ENCODE measurements at places on chromosomes 7 and 10. TPM values are rescaled to one million over a fixed set of nuclear protein-coding genes. Genes with fewer than 3 reads are reported as not detected.

DNA sequence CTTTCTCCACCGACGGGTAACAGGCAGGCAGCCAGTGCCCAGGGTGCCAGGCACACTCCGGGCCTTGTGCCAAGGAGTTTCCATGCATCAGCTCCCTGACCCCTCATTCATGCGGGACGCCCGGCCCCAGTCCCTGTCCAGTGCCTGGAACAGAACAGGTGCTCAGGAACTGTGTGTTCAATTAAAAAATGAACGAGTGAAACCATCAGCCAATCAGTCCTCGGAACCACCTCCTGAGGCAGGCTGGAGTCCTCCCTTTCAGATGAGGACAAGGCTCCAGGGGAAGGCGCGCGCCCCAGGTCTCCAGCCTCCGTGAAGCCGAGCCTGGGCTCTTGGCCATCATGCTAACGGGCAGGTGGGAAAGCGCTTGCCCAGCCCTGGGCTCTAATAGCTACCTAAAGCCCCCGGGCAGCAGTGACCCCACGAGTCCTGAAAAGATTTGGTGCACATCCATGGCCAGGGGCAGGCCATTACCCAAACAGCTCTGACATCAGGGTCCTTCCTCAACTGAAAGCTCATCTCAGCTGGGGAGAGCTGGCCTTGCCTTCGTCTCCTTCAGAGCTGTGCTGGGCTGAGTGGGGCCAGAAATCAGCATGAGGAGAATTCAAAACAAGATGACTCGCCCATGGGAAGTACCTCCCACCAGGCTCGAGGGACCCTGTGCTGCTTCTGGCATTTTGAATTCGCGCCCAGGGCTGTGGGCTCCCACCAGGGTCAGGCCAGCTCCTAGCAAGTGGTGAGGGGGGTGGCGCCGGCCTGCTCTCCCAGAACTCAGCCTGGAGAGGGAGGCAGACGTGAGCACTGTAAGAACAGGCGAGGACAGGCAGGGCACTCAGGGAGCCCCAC is 200.5 kb downstream of the MAD1L1 start:
- no peak overlapping the region for H3K27ac ChIP-seq
- H3K36me3 ChIP-seq: peaks cover 18% of the 10 kb centered on the region
- H3K27me3 ChIP-seq: no peaks in the 10 kb centered on the region
- H3K4me3 ChIP-seq: no peak overlapping the region

GRCh38 chr10:35335133-35336083 is 901 bp upstream of the CCNY start:
- DNase-seq: peak; percentile 38
- H3K4me1 ChIP-seq: peaks cover 44% of the 10 kb centered on the region

- no peaks in the 10 kb centered on the region for H3K4me1 ChIP-seq
- H3K27me3 ChIP-seq: peaks cover 10% of the 10 kb centered on the region
- DNase-seq: no peak
- H3K36me3 ChIP-seq: no peaks in the 10 kb centered on the region
- no peak overlapping the region for H3K27ac ChIP-seq
Observed at GRCh38 chr7:141387521-141388217, 163.5 kb upstream of the AGK start.

DNA sequence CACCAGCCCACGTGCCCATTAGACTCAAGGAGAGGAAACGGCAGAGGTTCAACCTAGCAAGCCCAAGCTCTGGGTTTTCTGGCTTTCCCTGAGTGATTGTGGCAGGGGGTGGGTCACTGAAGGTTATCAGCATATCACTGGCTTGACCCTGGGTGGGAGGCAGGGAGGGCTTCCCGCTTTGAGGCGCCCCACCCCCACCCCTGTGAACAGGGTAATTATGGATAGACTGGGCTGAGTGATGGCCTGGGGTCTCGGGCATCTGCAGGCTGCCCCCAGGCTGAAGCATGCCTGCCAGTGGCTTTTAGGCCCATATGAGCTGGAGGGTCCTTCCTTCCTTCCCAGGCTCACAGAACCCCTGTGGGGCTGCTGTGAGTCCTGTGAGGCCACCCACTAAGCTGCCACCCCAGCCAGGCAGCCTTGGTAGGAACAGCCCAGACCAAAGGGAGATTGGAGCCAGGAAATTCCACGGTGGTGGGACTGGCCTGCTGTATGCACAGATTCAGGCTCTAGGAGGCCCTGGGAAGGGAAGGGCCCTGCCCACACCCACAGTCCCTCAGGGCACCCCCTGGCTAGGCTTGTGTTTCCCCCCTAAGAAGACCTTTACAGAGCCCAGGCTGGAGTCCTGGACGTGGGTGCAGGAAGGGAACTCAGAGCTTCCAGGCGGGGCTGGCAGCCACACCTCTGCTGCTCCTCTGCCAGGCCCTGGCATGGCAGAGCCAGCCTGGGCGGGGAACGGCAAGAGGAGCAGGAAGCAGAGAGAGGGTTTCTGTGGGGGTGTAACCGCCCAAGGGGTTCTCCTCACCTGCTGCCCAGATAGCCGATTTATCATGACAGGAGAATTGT is 33.1 kb downstream of the GPRIN2 start:
- no peaks in the 10 kb centered on the region for H3K36me3 ChIP-seq
- DNase-seq: no peak
- H3K27me3 ChIP-seq: no peaks in the 10 kb centered on the region
- H3K4me1 ChIP-seq: no peaks in the 10 kb centered on the region

DNA sequence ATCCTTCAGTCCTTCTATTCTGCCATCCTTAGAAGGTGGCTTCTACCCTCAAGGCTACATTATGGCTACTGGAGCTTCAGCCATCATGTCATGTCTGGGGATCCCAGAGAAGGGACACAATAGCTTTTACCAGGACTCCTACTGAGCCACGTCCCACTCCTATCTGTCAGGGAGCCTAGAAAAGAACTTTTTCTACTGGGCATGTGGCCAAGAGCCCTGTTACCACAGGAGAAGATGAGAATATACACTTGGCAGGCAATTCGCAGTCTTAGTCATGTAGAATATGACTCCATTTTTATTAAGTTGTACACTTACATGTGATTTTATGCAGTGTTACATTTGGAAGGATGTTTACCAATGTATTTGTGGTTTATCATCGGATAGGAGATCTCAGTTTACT is 64.6 kb upstream of the KCNMA1 start:
- H3K27ac ChIP-seq: no peak overlapping the region
- no peaks in the 10 kb centered on the region for H3K4me1 ChIP-seq
- no peaks in the 10 kb centered on the region for H3K36me3 ChIP-seq
- peaks cover 16% of the 10 kb centered on the region for H3K27me3 ChIP-seq

GRCh38 chr10:56880606-56881005 is 519.5 kb upstream of the ZWINT start:
- DNase-seq: no peak
- no peaks in the 10 kb centered on the region for H3K27me3 ChIP-seq
- H3K36me3 ChIP-seq: no peaks in the 10 kb centered on the region
- no peaks in the 10 kb centered on the region for H3K4me1 ChIP-seq
- no peak overlapping the region for H3K4me3 ChIP-seq
- H3K27ac ChIP-seq: no peak overlapping the region

- DNase-seq: no peak
- H3K36me3 ChIP-seq: no peaks in the 10 kb centered on the region
- H3K4me1 ChIP-seq: peaks cover 22% of the 10 kb centered on the region
- no peak overlapping the region for H3K4me3 ChIP-seq
Observed at GRCh38 chr10:11551916-11552602, 59.4 kb downstream of the USP6NL start.

DNA sequence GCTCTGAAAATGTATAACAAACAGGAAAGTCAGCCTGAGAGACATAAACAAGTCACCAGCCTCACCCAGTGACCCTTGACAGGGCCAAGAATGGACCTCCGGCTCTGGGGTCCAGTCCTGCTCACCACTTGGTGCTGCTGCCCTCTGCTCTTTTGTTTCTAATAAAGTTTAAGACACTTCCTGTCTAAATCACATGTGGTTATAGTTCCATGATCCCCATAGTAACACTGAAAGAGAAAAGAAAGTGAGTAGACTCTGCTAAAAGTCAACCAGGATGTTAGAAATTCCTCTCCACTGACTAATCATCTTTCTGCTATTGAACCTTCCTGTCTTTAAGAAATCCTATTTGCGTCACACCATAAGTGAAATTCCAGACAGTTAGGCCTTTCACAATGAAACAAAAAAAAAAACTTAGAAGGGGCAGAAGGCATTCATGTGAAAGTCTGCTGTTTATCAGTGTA is 179.2 kb upstream of the BET1 start:
- H3K4me1 ChIP-seq: no peaks in the 10 kb centered on the region
- peaks cover 2% of the 10 kb centered on the region for H3K27me3 ChIP-seq
- no peak overlapping the region for H3K4me3 ChIP-seq
- no peaks in the 10 kb centered on the region for H3K36me3 ChIP-seq
- no peak for DNase-seq

DNA sequence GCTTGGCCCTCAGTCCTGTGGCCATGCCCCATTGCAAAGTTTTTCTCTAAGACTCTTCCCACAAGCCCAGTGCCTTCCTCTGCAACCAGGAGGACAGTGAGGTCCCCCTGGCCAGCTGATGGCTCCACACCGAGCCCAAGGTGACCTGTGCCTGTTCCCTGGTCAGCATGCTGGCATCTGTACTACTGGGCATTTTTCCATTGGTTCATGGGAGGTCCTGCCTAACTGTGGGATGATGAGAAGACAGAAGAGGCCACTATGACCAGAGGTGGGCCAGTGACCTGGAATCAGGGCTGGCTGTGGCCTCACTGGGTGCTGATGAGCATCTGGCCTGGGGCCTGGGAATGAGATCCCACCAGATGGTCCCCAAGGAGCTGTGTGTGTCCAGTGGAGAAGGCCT is 20.2 kb downstream of the CALML3 start:
- peaks cover 4% of the 10 kb centered on the region for H3K36me3 ChIP-seq
- peaks cover 5% of the 10 kb centered on the region for H3K27me3 ChIP-seq
- no peaks in the 10 kb centered on the region for H3K4me1 ChIP-seq

DNA sequence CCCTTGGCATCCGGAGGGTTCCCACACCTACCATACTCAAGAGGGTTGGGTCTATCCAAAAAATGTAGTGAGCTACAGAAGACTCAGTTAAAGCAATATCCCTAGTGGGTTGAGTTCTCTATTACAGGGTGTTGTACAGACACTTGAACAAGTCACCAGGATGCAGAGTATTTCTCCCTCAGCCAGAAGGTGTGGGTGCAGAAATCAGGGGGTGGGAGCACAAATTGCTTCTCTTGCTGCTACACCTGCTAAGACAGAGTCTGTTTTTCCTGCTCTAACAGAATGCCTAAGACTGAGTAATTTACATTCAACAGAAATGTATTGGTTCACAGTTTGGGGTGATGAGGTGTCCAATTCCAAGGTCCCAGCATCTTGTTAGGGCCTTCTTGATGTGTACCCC is 433.4 kb downstream of the TCERG1L start:
- H3K4me3 ChIP-seq: no peak overlapping the region
- H3K36me3 ChIP-seq: no peaks in the 10 kb centered on the region
- no peaks in the 10 kb centered on the region for H3K27me3 ChIP-seq
- H3K4me1 ChIP-seq: no peaks in the 10 kb centered on the region

GRCh38 chr10:123678376-123678775 is 12.2 kb downstream of the GPR26 start:
- no peaks in the 10 kb centered on the region for H3K27me3 ChIP-seq
- H3K4me3 ChIP-seq: no peak overlapping the region
- no peaks in the 10 kb centered on the region for H3K36me3 ChIP-seq
- DNase-seq: no peak

DNA sequence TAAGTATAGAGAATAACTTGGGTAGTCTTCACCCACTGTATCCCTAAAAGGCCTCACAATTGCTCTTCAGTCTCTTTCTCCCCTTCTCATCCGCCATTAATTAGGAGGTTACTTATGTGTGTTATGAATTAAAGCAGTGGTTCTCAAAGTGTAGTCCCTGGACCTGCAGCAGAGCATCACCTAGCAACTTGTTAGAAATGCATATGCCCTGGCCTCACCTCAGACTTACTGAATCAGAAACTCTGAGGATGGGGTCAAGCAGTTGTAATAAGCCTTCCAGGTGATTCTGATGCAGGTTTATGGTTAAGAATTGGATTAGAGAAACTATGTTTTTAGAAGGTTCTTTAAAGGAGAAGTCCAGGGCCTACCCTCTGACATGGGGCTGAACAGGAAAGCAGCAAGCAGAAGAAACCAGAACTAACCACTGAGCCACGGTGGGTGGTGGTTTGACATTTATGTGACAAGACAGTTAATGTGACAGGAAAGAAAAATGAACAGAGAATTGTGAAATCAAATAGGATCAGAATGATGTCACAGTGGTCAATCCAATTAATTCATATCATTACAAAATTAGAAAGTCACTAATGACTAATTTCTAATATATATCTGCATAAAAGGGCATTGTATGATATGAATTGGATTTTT is 37.6 kb downstream of the ENTPD1 start:
- peak overlapping the region; percentile 0 for H3K4me3 ChIP-seq
- peaks cover 3% of the 10 kb centered on the region for H3K27me3 ChIP-seq
- H3K4me1 ChIP-seq: peaks cover 84% of the 10 kb centered on the region
- H3K36me3 ChIP-seq: peaks cover 51% of the 10 kb centered on the region

- DNase-seq: peak; percentile 87
- peaks cover 62% of the 10 kb centered on the region for H3K36me3 ChIP-seq
- H3K27ac ChIP-seq: peak overlapping the region; percentile 96
Observed at GRCh38 chr10:17229016-17229716, 1.1 kb downstream of the VIM start.

DNA sequence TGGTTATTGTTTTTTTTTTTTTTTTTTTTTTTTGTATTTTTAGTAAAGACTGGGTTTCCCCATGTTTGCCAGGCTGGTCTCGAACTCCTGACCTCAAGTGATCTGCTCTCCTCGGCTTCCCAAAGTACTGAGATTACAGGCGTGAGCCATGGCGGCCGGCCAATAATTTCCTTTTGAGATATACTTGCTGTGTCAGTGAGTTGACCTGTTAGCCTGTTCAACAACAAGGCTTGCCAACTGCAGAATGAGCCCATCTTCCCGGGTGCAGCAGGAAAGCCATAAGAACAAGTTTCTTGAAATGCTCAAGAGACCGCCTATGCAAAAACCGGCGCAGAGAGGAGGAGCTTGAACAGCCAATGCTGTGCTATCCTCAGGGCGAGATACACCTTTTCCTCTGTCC is 112.5 kb downstream of the PRPF18 start:
- H3K4me3 ChIP-seq: no peak overlapping the region
- DNase-seq: no peak
- H3K36me3 ChIP-seq: no peaks in the 10 kb centered on the region

DNA sequence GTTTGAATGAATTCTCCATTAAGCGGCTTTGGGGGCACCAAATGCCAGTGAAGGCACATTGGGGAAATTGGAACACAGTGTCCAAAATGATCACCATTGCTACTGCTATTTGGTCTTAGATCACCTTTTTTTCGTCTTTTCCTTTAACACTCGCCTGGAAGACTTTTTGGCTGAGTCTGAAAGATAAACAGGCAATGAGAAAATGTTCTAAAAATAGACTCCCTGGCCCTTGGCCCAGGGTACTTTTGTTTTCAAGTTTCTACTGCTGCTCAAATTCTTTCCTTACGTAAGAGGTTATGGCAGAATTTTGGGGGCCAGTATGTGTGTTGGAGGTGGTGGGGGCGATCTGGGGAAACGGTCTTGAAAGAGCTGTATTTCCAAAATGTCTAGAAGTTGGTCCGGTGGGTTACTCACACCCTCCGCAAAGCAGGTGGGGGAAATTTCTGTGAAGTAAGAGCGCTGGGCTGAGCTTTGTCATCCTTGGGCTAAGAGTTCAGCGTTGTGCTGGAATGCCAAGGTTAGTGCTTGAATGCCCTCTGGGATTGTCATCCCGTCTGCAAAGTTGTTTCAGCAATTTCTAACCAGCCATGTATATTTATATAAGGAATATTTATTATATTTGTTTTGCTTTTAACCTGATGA is 1.3 kb upstream of the ITPRIP start:
- H3K4me1 ChIP-seq: peaks cover 35% of the 10 kb centered on the region
- H3K4me3 ChIP-seq: peak overlapping the region; percentile 94
- H3K27ac ChIP-seq: peak overlapping the region; percentile 100
- peak; percentile 21 for DNase-seq

Gene SLC13A4
- total RNA-seq: not detected

Gene OPN4
- not detected for total RNA-seq

Gene RPEL1
- 0.16 TPM for total RNA-seq

Gene DRGX
- total RNA-seq: not detected

Gene CFAP46
- not detected for total RNA-seq

Gene GNGT1
- not detected for total RNA-seq

Gene RTKN2
- 2.6 TPM for total RNA-seq

Gene CPVL
- not detected for total RNA-seq

Measured in activated CD8-positive, alpha-beta T cell treated with anti-CD3 and anti-CD28 coated beads, Interleukin-2, amount 10 ng/mL, durations not matched to agents 7 days and 5 days (primary cell).